ENCODE measurements at places on chromosomes 16 and 17.

GRCh38 chr16:28834873-28835863 lies 11.0 kb downstream of the TUFM start:
- no peak for DNase-seq

DNA sequence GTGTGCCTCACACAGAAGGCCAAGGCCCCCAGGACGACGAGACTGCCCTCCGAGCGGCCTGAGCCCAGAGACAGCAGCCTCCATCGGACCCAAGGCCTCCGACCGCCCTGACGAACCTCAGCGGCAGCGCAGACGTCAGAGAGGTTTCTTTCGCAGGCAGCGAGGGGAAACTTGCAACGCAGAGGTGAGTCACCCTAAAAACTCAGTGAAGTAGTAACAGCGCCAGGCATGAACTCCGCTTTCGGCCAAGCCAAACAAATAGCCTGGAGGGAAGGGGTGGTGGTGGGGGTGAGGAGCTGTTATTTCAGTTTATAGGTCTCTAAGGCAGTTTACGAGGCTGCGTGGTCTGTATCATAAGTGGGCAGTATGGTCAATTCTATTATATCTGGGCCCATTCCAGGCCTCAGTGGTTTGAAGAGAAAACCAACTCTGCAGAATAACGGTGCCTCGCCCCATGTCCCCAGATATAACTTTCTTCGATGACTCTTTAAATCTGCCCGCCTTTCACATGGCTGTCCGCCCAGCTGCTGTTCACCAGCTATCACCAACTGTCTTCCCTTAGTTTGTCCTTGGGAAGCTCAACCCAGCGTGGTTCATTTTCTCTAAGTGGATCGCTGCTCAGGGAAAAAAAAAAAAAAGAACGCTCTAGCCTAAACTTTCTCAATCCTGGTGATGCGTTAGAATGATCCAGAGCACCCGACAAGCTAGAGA lies 43.5 kb upstream of the FOXF1 start:
- no peak for DNase-seq

DNA sequence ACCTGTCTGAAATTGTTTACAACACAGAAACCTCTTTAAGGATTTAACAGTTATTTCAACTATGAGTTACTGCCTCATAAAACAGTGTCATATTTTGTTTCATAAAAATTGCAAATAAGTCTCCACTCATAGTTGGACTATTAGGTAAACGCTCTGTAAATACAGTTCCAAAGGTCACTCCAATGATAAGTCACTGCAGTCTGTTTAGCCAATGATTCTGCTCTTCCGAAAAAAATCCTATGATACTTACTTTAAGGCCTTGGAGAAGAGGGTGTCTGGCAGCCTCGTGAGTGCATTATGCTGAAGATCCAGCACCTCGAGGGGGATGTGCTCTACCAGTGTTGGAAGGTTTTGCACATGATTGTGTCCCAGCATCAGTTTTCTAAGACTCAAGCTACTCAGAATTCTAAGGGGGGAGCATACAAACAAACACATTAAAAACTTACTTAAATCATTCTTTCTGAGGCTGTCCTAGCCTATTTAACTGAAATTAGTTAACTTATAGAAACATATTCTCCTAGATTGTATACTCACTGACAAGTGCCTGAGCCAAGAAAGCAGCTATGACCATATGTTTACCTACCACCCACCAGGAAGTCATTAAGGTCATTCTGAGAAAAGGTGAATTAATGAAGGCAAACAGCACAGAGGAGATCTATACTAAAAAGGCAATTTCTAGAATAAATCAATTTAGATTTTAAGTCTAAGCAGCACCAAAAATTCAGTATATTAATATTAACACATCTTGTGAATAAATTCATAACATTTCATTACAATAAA lies 41.1 kb downstream of the MARVELD3 start:
- no peak for DNase-seq

DNA sequence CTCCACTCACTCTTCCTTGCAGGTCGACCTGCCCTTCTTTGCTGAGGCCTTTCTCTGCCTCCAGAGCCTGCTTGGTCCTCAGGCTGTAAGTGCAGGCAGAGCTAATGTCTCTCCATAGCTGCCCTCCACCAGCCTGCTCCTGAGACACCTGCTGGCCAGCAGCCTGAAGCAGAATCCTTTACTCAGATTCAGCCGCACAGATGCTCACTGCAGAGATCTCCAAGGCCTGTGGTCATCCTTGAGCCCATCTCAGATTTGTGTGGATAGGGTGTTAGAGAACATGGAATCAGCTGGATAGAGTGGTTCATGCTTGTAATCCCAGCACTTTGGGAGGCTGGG lies 11.5 kb downstream of the DEXI start:
- no peak for DNase-seq

DNA sequence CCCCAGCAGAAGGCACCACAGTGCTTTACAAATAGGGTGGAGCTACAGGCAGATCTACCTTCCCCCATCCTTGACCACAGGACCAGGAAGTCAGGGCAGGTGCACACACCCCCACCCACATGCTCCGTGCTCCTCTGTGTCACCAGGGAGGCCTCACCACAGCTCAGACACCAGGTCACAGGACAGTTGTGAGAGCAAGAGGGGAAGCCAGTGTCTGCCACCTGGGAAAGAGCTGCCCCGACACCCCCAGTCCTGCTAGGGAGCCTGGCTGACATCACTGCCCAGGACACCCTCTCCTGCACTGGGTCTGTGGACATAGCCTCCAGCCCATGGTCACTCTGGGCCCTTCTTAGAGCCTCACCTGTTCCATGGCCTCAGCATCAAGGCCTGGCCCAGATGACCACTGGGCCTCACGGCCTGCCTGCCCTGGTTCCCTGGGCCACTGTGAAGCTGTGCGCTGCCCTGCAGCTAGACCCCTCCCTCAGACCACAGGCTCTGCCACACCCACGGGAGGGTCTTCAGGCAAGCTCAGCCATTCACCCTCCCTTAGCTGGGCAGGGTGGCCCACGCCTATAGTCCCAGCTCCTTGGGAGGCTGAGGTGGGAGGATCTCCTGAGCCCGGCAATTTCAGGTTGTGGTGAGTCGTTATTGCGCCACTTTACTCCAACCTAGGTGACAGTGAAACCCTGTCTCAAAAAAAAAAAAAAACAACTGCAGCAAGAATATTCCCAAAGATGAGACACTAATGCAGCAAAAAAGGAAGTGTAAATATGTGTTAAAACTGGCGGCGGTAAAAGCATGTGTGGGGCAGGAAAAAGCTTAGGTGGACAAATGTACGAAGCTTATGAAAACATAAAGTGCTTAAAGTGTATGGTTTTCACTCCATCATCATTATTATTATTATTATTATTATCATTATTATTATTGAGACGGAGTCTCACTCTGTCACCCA lies 14.2 kb downstream of the POLR3K start:
- DNase-seq: peak; percentile 50

DNA sequence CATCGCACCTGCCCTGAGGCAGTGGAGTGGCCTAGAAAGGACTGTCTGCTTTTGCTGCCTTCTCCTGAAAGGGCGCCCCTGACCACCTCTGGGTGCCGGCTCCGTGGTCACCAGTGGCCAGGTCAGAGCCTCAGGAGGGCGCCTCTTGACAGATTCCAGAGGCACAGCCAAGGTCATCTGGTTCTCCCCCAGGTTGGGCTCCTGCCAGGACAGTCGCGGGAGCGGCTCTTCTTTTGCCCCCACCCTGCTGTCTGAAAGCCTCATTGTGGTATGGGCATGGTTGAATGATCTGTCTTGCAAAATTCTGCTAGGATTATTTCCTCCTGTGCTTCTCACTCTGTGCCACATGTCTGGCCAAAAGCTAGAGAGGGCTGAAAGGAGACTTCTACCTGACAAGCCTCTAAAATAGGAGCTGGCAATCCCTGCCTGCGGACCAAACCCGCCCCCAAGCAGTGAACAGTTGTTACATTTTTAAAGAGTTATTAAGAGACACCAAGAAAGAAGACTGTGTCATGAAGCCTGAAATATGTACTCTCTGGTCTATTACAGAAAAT lies 82.8 kb downstream of the SNX29 start:
- DNase-seq: no peak

- no peak for DNase-seq
These were observed 4.2 kb upstream of the CDH1 start for GRCh38 chr16:68732741-68733399.

- no peak for DNase-seq
These were observed 2.8 kb upstream of the MMP15 start for GRCh38 chr16:58022601-58023371.

GRCh38 chr17:36641877-36642845 lies 40.8 kb downstream of the MRM1 start:
- no peak for DNase-seq

DNA sequence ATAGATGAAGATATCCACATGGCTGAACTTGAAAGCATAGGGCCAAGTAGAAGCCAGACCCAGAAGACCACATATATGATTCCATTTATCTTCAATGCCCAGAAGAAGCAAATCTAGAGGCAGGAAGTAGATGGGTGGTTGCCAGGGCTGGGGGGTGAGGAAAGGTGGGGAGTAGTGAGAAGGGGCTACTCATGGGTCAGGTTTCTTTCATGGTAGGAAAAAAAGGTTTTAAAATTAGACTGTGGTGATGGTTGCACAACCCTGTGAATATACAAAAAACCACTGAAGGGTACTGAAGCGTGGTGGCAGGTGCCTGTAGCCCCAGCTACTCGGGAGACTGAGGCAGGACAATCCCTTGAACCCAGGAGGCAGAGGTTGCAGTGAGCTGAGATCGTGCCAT lies 5.4 kb downstream of the CD2BP2 start:
- DNase-seq: no peak
